ENCODE measurements at places on chromosomes 6 and 20.

- peak; percentile 48 for DNase-seq
Observed at GRCh38 chr20:62651285-62652021, 9.2 kb downstream of the SLCO4A1 start.

GRCh38 chr6:31293343-31293742 is 21.5 kb upstream of the HLA-C start:
- no peak for DNase-seq

- no peak for DNase-seq
Observed at GRCh38 chr6:157403686-157404051, 22.7 kb downstream of the ZDHHC14 start.

DNA sequence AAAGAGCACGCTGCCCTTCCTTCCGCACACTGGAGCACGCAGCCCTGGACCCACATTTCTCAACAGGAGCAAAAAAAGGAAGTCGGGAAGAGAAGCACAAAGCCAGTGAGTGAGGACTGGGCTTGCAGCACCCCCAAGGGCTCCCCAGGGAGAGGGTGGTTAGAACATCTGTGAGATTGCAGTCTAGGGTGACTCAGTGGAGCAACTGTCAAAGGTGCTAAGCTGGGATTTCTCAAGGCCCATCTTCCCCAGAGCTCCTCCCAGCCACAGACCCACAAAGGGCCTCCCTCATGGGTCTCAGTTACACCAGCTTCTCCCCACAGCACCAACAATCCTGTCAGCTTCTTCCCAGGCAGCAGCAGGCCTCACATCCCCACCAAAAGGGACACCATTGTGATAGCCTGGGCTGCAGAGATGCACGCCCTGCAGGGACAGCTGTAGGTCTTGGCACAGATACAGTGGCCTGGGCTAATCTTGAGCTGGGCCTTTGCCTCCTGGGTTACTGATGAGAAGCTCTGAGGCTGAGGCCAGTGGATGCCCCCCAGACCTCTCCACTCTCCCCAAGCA is 39.6 kb upstream of the CD93 start:
- no peak for DNase-seq

GRCh38 chr20:10362674-10363073 is 71.3 kb downstream of the MKKS start:
- DNase-seq = no peak

GRCh38 chr6:73481969-73482368 is 20.4 kb downstream of the MTO1 start:
- no peak for DNase-seq

DNA sequence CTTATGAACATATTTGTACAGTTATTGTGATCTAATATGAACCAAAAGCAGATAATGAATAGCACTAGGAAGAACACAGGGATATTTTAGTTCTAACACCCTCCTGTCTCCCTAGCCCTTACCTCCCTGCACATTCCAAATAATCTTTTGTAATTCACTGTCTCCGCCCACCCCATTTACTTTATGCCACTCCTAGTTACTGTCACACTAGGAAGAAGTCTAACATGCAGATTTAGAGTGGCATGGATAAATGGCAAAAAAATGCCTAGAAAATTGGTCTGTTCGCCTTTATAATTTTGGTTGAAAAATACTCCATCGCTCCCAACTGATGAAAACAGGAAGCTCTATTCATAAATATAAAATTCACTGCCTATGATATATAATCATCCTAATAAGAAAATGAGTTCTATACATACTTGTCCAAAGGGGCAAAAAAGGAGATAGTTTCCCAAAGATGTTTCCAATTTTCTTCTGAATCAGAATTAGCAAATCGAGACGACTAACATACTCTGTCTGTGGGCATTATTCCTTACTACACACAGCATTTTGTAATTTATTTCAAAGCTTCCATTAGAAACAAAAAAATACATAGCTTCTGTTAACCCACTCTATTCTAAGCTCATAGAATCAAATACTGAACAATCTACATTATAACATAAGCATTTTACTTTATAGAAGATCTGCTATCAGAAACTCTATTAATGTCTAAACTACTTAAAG is 1.3 kb upstream of the RUNX2 start:
- no peak for DNase-seq

- no peak for DNase-seq
Observed at GRCh38 chr6:31490115-31490873, 7.7 kb upstream of the MICB start.

GRCh38 chr6:4138186-4138585 is 2.8 kb upstream of the ECI2 start:
- DNase-seq = no peak

GRCh38 chr6:20712011-20712410 is 177.8 kb downstream of the CDKAL1 start:
- DNase-seq = no peak

DNA sequence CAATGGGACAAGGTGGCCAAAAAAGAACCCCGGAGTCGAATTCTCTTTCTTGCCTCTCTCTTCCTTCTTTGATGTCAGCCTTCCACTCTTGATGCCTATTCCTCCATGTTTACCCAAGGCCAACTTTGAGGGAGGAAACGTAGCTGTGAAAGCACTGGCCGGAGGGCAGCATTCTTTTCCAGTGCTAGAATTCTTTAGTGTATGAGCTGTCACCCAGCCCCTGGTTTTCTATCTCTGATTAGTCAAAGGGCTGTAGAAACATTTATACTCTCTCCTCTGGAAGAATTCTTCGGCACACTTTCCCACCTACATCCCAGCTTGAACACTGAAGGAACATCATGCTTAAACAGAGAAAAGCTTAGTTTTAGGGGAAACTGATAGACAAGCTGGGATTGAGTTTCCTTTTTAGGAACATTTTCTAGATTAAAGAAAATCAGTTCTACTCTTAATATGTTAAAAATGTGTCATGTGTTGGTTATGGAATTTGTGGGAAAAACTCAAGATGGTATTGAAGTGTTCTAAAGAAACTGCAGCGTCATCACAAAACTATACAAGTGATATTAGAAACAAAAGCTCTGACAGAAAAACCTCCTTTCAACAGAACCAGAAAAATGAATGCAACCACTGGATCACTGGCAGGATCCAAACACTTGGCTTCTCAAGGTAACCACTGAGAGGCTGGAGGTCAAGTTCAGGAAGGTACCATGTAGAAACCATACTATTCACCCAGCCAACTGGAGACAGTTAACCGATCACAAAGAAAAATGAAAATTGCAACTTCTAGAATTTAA is 20.7 kb upstream of the UTRN start:
- no peak for DNase-seq

DNA sequence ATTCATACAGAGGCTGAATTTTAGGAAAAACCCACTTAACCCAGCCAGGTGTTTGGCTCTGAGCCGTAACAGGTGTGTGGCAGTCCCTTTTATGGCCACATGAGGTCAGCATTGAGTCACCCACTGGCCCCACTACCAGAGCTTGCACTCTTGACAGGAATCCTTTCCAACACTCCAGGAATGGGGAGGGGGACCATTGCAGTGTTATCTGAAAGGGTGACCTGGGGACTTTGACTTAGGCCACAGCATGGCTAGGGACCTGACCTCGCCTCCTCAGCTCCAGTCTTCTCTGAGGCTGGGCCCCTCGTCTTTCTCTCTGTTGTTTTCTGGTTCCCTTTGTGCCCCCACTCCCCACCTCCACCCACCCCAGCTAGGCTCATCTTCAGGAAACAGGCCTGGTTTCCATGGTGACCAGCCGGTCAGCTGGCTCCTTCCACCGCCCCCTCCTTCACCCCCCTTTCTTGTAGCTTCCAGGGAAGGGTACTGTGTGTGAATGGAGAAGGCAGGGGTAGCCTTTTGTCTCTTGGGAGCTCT is 2.1 kb upstream of the TMEM151B start:
- no peak for DNase-seq

- DNase-seq = no peak
Observed at GRCh38 chr20:17655286-17655651, 26.8 kb downstream of the RRBP1 start.

DNA sequence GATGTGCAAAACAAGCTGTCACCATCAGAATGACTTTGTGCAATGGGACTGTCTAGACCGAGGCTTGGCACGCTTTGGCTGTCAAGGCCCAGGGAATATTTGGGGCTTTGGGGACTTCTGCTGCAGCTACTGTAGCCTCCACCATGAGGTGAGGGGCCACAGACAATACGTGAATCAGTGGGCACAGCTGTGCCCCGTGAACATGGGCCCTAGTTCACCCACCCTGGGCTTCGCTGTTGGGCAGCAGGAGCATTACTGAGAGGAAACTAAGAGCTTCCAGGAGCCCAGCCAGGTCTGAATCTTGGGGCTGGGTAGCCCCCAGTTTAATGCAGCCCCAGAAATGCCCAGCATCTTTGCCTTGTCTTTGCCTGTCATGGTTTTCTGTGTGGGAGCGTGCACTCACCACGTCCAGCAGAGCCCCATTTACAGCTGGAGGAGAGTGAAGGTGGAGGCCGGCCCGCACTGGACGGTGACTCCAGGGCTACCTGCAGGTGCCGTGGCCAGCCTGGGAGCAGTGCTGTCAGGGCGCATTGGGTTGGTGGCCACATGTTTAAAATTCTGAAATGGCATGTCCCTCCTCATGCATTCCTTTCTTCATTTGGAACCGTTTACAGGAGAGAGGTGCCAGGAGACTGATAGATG is 34.7 kb downstream of the DUSP22 start:
- DNase-seq = no peak

- DNase-seq = no peak
Observed at GRCh38 chr6:7580927-7581618, 8.9 kb upstream of the SNRNP48 start.

DNA sequence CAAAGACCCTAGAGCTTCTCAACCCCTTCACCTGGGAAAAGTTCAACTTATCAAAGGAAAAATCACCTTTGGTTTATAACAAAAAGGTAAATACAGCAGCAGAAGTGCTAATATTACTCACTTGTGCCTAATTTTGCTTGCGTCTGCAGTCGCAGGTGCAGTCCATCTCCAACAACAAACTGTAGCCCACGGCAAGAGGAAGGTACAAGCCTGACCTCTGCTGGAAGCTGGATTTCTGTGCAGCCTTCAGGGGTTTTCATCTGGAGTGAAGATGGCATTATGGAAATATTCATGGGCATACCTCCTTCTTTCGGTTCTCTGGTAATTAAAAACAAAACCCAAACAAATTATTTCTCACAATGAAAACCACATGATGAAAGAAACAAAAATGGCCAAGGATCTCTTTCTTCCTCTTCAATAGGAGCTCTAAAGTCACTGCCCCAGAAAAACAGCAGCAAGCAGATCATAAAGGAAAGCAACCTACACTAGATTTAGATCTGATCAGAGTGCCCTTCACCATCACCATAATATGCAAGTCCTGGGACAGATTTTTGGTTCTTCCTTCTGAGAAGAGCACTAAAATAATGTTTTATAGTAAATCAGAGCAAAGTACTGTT is 7.8 kb downstream of the UBE3D start:
- DNase-seq = no peak

DNA sequence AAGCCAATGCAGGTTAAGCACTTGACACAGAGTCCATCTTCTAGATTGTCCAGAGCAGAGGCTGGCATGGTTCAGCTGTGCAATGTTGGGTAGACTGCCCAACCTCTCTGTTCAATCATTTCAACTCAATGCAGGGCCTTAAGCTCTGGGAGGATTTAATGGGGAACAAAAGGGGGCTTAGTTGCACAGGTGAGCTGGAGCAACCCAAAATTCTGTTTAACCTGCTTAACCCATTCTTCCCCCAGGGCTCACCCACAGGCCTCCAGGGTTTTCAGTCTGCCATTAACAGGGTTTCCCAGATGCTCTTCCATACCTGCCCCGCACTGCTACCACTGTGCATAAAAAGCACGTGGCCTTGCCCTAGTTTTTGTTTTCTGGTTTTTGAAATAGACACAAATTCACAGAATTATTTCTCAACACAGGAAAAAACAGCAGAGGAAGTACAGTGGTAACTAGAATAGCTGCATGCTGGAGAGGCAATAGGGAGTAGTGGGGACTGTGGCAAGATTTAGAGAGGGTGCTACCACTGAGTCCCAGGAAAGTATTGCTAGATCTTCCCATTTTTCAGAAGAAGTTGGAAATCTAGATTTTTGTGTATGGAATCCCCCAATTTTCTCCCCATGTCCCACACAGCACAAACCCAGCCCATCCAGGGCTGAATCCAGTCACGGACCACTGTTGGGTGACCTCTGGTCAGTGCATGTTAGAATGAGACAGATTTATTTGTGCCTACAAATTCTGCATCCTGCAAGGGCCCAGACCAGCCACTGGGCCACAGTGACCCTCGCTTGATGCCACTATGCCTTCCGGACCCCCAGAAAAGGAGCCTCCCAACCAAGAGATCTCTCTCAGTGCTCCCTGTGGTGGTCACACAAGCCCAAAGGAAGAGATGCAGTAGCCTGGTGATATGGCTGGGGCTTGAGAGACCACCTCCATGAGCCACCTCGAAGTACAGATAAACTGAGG is 4.6 kb downstream of the PTGIS start:
- no peak for DNase-seq

DNA sequence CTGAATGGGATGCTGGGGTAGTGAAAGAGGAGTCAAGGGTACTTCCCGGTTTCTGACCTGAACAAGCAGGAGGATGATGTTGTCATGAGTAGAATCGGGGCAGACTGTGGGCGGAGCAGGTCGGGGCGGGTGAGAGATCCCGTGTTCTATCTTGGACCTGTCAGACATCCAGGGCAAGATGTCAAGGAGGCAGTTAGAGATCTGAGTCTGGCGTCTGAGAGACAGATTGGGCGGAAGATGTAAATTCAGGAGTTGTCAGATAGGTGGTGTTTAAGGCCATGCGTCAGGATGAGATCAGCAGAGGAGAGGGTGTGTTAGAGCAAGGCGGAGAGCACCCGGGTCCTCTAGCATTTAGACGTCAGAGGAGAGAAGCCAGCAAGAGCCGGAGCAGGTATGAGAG is 115.5 kb downstream of the DLGAP4 start:
- no peak for DNase-seq

DNA sequence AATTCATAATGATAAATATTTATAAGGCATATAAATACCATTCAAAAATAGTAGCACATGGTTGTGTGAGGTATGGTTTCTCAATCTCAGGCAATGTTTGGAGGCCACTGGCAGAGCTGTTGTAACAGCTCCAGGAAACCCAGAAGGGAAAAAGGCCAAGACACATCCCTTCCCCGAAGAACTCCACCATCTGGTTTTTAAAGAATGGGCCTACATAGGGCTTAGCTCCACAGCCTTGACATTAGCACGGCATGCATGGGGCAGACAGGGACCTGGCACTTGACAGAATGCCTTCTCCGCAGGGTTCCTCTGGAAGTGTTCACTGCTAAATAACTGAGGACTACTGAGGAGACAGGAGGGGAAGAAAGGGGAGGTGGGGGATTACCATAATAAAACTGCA is 16.1 kb upstream of the FOXO3 start:
- no peak for DNase-seq

GRCh38 chr6:18021166-18021850 is 33.9 kb upstream of the KIF13A start:
- no peak for DNase-seq

DNA sequence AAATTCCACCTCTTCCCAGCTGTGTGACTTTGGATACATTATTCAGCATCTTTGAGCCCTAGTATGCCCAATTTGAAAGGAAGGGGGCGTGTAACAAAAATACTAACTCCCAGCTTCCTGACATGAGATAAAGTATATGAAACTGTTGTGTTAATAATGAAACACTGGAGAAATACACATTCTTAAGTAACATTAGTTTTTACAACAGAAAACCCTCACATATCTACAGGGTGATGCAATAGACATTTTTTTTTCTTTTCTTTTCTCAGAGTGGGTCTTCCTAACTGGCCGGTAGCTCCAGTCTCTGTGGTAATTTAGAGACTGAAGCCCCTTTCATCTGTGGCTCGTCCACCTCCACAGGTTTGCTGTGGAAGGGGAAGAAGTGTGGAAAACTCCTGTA is 79.5 kb downstream of the CD83 start:
- DNase-seq = no peak

Measured in stimulated activated CD8-positive, alpha-beta memory T cell treated with anti-CD3 and anti-CD28 coated beads, Interleukin-7, amount 100 ng/mL, for 24 hours (primary cell).